ENCODE measurements at places on chromosomes 3 and 15.

DNA sequence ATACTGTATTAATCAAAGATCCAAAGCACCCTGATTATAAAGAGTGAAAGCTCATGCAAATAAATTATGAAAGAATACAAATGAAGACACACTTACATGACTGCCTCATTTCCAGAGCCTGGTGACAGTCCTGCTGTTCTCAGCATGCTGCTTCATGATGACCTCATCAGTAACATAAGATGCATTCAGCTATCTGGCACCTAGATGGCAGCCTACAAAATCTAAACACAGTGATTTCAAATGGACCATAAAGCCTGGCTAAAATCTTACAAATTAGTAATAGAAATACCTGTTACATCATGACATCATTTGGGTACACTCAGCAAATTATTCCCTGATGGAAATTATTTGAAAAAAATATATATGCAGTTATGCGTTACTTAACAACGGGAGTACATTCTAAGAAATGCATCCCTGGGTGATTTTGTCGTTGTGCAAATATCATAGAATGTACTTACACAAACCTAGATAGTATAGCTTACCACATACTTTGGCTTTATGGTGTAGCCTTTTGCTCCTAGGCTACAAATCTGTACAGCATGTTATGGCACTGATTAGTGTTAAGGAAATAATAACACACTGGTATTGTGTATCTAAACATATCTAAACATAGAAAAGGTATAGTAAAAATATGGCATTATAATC, 207.2 kb downstream of the EPHA3 start:
- no peak for DNase-seq

DNA sequence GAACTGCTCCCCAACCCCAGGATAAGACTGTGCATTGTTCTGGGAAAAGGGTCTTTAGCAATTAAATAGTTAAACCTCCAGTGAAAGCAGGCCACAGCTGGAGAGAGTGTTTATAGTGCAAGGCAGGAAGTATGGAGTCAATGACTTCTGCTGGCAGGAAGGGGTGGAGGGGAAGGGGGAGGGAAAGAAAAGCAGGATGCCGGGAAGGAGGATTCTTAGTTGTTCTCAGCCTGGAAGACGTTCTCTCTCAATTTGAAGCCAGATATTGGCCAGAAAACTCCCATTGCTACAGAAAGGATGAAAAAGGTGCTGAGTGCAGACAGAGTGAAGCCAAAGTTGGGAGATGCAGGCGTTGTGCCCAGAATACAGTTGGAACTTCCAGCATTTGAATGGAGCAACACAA, 35.7 kb upstream of the ACTL6A start:
- no peak for DNase-seq

DNA sequence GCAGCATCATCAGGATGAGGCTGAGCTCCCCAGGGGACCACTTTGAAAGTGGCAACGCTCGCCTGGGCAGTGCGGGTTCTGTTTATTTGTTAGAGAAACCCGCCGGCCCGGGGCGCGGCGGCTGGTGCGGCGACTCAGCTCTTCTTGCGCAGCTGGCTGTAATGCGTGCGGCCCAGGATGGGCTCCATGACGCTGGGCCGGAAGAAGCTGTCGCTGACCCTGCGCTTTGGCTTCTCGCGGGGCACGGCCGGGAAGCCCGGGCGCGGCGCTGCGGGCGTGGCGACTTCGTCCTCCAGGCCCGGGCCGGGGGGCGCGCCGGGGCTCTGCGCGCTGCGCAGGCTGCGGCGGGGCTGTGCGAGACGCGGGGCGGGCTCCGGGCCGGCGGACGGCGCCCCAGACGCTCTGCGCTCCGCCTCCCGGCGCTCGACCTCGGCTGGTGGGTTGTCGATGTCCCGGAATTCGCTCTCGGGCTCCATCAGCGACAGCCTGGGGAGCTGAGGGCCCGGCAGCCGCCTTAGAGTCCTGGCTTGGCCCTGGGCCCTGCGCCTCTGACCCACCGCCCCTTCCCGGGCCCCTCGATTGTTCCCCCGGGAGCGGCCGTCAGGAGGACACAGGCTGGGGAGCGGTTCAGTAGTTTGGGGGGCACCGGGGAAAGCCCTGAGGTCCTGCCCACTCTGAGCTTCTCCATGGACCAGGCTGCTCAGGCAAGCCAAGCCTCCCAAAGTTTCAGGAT, 10.3 kb upstream of the KIF7 start:
- no peak for DNase-seq

DNA sequence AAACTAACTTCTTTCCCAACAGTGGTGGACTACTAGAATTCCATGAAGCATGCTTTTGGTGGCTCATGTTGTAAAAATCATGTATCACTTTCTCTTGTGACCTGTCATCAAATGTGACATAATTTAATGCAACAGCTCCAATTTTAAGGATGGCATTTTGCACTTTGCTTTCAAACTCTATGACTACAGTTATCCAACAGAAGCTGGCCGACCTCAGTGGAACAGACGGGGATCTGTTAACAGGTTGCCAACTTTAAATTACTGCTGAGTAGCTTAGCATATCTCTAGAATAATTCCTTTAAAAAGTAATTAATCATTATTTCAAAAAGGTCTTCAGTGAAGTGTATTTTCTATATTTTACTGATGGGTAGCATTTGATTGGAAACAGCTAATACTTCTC, 907.4 kb downstream of the FHIT start:
- DNase-seq = no peak

- DNase-seq = no peak
These were observed 11.6 kb upstream of the SSUH2 start for GRCh38 chr3:8656240-8656639.
